ENCODE measurements at places on chromosomes 2 and 18. TPM values are rescaled to one million over a fixed set of nuclear protein-coding genes. Genes with fewer than 3 reads are reported as not detected.

The OTOF gene
- total RNA-seq = not detected

The RGPD6 gene
- 62.2 TPM for total RNA-seq

The BMP10 gene
- not detected for total RNA-seq

The ALK gene
- total RNA-seq = under 0.01 TPM

DNA sequence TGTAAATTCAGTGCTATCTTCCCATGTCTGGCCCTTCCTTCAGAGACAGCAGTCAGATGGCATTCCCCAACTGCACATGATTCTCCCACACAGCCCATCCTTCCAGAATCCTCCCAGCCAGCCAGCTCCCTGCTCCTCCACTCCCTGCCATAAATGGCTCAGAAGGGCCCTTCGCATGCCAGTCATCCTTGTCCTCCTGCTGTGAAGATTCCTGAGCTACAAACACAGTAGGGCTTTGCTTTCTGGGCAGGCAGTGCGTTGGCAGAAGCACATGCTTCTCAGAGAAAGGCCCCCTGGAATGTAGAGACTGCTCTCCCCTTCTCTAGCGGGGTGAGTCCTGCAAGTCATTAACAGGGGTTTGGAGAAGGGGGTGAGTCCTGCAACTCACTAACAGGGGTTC lies 71.9 kb downstream of the TEX51 start:
- H3K27me3 ChIP-seq = peaks cover 18% of the 10 kb centered on the region
- DNase-seq = no peak
- no peak overlapping the region for H3K27ac ChIP-seq
- H3K36me3 ChIP-seq = no peaks in the 10 kb centered on the region
- H3K4me1 ChIP-seq = no peaks in the 10 kb centered on the region

- H3K27ac ChIP-seq = no peak overlapping the region
- DNase-seq = no peak
- H3K4me3 ChIP-seq = no peak overlapping the region
- no peaks in the 10 kb centered on the region for H3K36me3 ChIP-seq
- no peaks in the 10 kb centered on the region for H3K4me1 ChIP-seq
Measured at GRCh38 chr2:6052649-6053048, 360.5 kb downstream of the SOX11 start.

- H3K27ac ChIP-seq = no peak overlapping the region
- no peaks in the 10 kb centered on the region for H3K36me3 ChIP-seq
- H3K4me3 ChIP-seq = no peak overlapping the region
- no peak for DNase-seq
- no peaks in the 10 kb centered on the region for H3K4me1 ChIP-seq
- peaks cover 11% of the 10 kb centered on the region for H3K27me3 ChIP-seq
Measured at GRCh38 chr2:173666171-173666888, 298.8 kb downstream of the SP3 start.

DNA sequence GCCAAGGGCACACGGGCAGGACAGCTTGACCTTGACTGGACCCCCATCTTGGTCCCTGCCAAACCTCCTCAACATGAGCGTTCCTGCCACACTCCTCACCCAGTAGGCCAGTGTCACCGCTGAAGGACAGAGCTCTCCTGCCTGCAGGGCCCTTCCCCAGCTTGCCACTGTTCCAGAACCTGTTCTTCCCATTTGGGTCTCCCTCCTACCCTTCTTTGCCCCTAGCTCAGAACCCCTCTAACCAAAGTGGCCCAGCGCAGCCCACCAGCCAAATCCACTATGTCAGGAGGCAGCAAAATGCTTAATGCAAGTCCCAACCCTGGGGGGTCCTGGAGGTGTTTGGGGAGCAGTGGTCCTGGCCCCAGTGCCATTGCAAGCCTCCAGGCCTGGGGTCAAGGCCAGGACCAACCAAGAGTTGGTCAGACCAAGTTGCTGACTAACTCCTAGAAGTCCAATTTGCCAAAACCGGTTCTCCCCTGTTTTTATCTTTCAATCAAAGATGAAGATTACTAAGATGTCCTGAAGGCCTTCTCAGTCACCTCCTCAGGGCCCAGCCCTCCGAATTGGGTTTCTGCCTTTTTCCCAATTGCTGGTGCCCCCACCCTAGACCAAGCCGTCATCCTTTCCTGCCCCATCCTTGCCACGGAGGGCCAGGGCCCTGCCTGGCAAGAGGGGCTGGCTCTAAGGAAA lies 4.5 kb upstream of the ASPRV1 start:
- no peaks in the 10 kb centered on the region for H3K4me1 ChIP-seq
- no peak overlapping the region for H3K4me3 ChIP-seq
- no peaks in the 10 kb centered on the region for H3K36me3 ChIP-seq

DNA sequence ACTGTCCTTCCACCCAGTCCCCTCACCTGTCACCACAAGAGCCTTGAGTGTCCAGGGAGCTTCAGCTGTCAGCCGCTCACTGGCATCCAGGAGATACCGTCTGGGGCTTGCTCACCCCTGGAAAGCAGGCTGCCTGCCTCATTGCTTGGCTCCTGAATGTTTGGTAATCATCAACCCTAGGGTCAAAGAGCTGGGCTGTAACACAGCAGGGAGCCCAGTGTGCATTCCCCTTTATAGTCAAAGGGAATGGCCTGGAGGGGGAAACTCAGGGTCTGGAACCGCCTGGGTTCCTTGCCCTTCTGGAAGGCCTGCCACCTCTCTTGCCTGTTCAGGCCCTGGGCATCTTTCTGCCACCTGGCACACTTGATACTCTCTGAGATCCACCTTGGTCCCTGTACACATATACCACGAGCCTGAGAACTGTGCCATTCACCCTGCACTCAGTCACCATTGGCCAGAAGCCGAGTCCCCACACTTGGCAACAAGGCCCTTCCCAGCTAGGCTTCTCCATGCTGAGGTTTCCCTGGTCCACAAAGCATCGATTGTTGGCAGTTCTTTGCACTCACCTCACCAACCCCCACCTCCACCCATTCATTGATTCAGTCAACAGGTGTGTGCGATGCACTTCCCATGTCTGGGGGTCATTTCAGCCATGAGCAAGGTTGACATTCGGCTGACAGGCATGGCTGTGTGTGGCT lies 35.0 kb downstream of the TPRKB start:
- H3K36me3 ChIP-seq = no peaks in the 10 kb centered on the region
- H3K4me3 ChIP-seq = no peak overlapping the region
- DNase-seq = no peak
- H3K27ac ChIP-seq = no peak overlapping the region

DNA sequence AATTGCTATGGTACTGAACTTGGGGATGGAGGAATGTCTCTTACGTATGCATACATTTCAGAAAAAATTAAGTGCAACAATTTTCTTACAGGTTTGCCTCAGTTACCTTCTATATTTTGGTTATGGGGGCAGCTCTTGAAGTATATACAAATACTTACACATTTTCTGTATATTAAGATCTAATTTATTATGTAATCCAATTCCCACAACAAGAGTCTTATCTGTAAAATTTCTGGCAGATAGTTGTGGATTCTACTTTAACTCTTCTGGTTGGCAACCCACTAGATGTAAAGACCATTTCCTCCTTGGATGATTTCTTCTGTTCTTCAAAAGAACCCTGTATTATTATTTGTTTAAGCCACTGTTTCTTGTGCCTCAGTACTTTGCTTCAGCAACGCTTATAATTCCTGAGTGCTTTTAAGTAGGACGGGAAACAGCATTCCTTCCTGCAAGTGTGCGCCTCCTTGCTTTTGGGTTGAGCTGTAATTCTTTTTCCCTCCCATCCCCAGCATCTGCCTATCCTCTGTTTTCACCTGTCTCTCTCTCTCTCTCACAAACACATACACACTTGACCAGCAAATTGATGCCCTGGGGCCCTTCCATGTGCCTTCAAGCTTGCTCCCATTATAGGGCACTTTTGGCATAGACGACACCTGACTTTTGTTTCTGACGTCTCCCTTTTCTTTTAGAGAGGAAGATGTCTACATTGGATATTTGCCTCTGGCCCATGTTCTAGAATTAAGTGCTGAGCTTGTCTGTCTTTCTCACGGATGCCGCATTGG lies 61.4 kb downstream of the ACSL3 start:
- H3K27ac ChIP-seq = no peak overlapping the region
- peaks cover 51% of the 10 kb centered on the region for H3K36me3 ChIP-seq
- H3K27me3 ChIP-seq = no peaks in the 10 kb centered on the region
- no peak overlapping the region for H3K4me3 ChIP-seq
- peaks cover 23% of the 10 kb centered on the region for H3K4me1 ChIP-seq

- H3K27ac ChIP-seq = no peak overlapping the region
- H3K4me3 ChIP-seq = no peak overlapping the region
- H3K4me1 ChIP-seq = no peaks in the 10 kb centered on the region
- H3K27me3 ChIP-seq = peaks cover 8% of the 10 kb centered on the region
Measured at GRCh38 chr2:232432598-232433184, 23.3 kb upstream of the ALPI start.

GRCh38 chr2:9201185-9201891 lies 5.3 kb upstream of the ASAP2 start:
- no peaks in the 10 kb centered on the region for H3K27me3 ChIP-seq
- H3K27ac ChIP-seq = peak overlapping the region; percentile 54
- H3K4me1 ChIP-seq = peaks cover 28% of the 10 kb centered on the region
- no peak overlapping the region for H3K4me3 ChIP-seq
- peak; percentile 93 for DNase-seq
- H3K36me3 ChIP-seq = no peaks in the 10 kb centered on the region

DNA sequence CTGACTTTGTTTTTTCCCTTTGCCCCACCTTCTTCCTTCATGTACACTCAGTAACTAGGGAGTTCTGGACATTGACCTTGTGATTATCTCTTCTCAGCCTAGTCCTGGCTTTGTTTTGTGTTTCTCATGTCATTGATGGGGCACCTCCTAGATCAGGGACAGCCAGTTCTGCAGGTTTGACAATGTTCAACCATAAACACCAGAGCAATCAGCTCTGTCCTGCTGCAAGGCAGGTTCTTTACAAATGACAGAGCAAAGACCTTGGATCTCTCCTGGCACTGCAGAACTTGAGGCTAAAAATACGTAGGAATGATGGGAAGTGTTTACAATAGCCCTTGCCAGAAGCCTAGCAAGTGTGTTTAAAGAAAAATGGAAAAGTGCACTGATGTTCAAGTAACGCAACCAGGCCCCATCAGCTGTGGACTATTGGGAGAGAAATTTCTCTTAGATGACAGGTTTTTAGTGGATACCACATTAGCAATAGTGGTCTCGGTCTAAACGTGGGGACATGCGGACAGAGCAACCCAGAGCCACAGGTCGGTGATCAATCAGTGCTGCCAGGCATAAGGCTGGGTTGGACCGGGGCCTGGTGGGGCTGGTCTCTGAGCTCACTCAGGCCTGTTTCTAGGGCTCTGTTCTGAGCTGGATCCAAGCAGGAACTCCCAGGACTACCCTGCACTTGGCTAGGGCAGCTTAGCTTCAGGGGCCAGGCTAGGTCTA lies 76.8 kb downstream of the SOWAHC start:
- no peaks in the 10 kb centered on the region for H3K36me3 ChIP-seq
- H3K27ac ChIP-seq = no peak overlapping the region

GRCh38 chr2:11466307-11467128 lies 557 bp upstream of the E2F6 start:
- H3K27me3 ChIP-seq = no peaks in the 10 kb centered on the region
- peak overlapping the region; percentile 88 for H3K27ac ChIP-seq
- peak overlapping the region; percentile 84 for H3K4me3 ChIP-seq
- peaks cover 17% of the 10 kb centered on the region for H3K36me3 ChIP-seq

DNA sequence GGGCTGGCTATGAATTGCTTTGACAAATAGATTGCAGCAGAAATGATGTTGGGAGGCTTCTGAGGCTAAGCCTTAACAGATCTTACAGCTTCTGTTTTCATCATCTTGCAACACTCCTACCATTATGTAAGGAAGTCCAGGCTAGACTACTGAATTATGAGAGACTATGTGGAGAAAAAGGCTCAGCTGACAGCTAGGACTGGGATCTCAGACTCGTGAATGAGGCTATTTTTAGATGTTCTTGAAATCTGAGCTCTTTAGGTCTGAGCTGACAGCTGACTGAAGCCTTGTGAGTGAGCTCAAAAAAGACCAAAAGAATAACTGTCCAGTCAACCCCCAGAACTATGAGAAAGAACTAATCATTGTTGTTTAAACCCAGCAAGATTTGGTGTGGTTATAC lies 70.3 kb downstream of the VWC2L start:
- DNase-seq = no peak
- H3K4me1 ChIP-seq = no peaks in the 10 kb centered on the region
- H3K27ac ChIP-seq = no peak overlapping the region
- H3K4me3 ChIP-seq = no peak overlapping the region
- no peaks in the 10 kb centered on the region for H3K27me3 ChIP-seq

DNA sequence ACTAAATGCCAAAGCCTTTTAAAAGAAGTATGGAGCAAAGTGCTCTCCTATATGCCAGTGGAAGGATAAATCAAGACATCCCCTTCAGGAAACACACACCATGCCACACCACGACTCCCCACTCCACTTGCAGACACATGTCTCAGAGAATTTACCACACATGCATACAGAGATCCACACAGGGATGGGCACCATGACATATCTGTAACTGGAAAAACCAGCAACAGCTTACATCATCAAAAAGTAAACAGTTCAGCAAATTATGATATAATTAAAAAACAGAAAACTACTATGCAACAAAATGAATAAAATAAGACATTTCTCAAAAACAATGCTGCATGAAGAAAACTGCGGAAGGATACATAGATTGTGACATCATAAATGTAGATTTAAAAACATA lies 29.6 kb downstream of the RBMS1 start:
- H3K4me1 ChIP-seq = no peaks in the 10 kb centered on the region
- H3K27me3 ChIP-seq = no peaks in the 10 kb centered on the region
- no peak overlapping the region for H3K27ac ChIP-seq

- peak; percentile 36 for DNase-seq
- no peak overlapping the region for H3K27ac ChIP-seq
- no peaks in the 10 kb centered on the region for H3K36me3 ChIP-seq
- no peak overlapping the region for H3K4me3 ChIP-seq
Measured at GRCh38 chr2:168607992-168608391, 151.9 kb downstream of the CERS6 start.

DNA sequence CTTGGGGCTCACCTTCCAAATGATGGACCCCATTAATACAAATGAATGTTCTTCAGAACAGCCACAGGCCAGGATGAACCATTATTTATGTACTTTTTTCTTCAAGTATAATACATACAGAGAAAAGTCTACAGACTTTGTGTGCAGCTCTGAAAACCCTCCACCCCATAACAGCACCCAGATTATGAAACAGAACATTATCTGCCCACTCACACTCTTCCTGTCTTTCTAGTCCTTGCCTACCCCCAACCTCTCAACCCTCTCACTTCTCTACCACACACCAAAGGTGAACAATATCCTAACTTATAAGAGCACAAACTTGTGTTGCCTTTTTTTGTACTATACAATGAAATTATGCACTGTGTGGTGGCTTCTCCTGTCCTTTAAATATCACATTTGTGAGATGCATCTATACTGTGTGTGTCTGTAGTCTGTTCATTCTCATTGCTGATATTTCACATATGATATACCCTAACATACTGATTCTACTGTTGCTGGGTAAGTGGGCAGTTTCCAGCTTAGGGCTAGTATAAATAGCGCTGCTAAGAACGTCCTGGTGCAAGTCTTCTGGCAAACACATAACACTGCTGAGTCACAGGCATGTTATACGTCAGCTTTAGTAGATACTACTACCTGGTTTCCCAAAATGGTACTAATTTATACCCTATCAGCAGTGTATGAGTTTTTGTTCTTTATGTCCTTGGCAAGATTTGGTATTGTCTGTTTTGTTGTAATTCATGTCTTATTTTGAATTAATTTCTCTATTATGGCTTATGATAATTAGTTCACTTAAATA lies 1.0 kb upstream of the NPHP1 start:
- H3K4me3 ChIP-seq = peak overlapping the region; percentile 87
- H3K27me3 ChIP-seq = no peaks in the 10 kb centered on the region
- peak; percentile 52 for DNase-seq
- peaks cover 6% of the 10 kb centered on the region for H3K36me3 ChIP-seq
- peaks cover 16% of the 10 kb centered on the region for H3K4me1 ChIP-seq
